Activated T-helper 1 cell treated with anti-CD3 and anti-CD28 coated beads, Interleukin-12 subunit alpha, Interleukin-12 subunit beta, Interleukin-2, Interleukin-4 antibody, amounts not matched to agents 30 ng/mL and 10 ng/mL and 1 ng/mL, durations not matched to agents 14 hours and 24 hours and 36 hours (primary cell): ENCODE measurements at places on chromosomes 2 and 18. TPM values are rescaled to one million over a fixed set of nuclear protein-coding genes. Genes with fewer than 3 reads are reported as not detected.

NTSR2 gene
- not detected in 2 replicates for total RNA-seq

- H3K27ac ChIP-seq: peak overlapping the region; percentile 81
- peaks cover 55% of the 10 kb centered on the region for H3K36me3 ChIP-seq
Observed at GRCh38 chr2:230335461-230335863, 8.5 kb downstream of the SP140L start.

GRCh38 chr2:42793334-42794270, 1.2 kb upstream of the HAAO start:
- H3K36me3 ChIP-seq: peaks cover 8% of the 10 kb centered on the region
- H3K4me1 ChIP-seq: peaks cover 26% of the 10 kb centered on the region
- H3K4me3 ChIP-seq: peak overlapping the region; percentile 75
- H3K27ac ChIP-seq: peak overlapping the region; percentile 66

C2orf76 gene
- 10.3 and 10.7 TPM in 2 replicates for total RNA-seq

GRCh38 chr2:238698451-238699306, 149.2 kb upstream of the TWIST2 start:
- peaks cover 2% of the 10 kb centered on the region for H3K27me3 ChIP-seq
- H3K36me3 ChIP-seq: no peaks in the 10 kb centered on the region
- no peak for DNase-seq
- H3K4me1 ChIP-seq: no peaks in the 10 kb centered on the region
- H3K27ac ChIP-seq: no peak overlapping the region
- H3K4me3 ChIP-seq: no peak overlapping the region

GRCh38 chr2:216880509-216881184, 20.8 kb upstream of the TNP1 start:
- H3K4me3 ChIP-seq: peak overlapping the region; percentile 63
- H3K36me3 ChIP-seq: peaks cover 2% of the 10 kb centered on the region
- DNase-seq: peak; percentile 23
- peaks cover 32% of the 10 kb centered on the region for H3K4me1 ChIP-seq
- peak overlapping the region; percentile 86 for H3K27ac ChIP-seq

GRCh38 chr2:226074391-226074790, 674.9 kb downstream of the NYAP2 start:
- H3K4me1 ChIP-seq: no peaks in the 10 kb centered on the region
- peaks cover 1% of the 10 kb centered on the region for H3K27me3 ChIP-seq
- no peak overlapping the region for H3K4me3 ChIP-seq
- H3K36me3 ChIP-seq: no peaks in the 10 kb centered on the region
- no peak for DNase-seq

GRCh38 chr2:140504601-140505000, 1626.2 kb downstream of the LRP1B start:
- no peak overlapping the region for H3K4me3 ChIP-seq
- no peaks in the 10 kb centered on the region for H3K27me3 ChIP-seq
- DNase-seq: no peak
- H3K36me3 ChIP-seq: no peaks in the 10 kb centered on the region

SLC25A52 gene
- not detected in 2 replicates for total RNA-seq

KIF5C gene
- 17.9 and 20.7 TPM in 2 replicates for total RNA-seq

- H3K4me3 ChIP-seq: no peak overlapping the region
- no peaks in the 10 kb centered on the region for H3K36me3 ChIP-seq
- H3K27ac ChIP-seq: no peak overlapping the region
Observed at GRCh38 chr2:215019085-215019484, 119.3 kb downstream of the ABCA12 start.

CD207 gene
- total RNA-seq: not detected in 2 replicates

DNA sequence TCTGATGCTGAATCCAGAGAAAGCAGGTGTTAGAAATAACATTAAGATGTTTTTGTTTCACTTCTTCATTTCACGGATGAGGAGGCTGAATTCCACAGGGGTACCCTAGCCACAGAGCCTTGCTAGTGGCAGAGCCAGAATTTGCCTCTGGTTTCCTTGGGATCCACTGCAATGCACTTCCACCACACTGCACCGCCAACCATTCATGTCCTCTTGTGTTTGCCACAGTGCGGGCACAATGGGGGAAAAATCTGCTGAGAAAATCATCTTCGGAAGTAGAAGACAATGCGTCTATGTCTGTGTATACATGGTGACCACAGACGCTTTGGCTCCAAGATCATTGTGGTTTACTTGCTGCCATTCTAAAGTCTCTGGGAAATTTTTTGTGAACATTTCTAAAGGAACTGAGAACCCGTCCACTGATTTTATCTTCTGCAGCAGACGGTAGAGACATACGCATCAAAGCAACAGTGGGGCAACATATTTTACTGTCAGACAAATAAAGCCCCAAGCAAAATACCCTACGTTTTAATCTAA, 14.9 kb downstream of the ICOS start:
- peak overlapping the region; percentile 85 for H3K4me3 ChIP-seq
- DNase-seq: peak; percentile 34
- peaks cover 40% of the 10 kb centered on the region for H3K36me3 ChIP-seq
- no peaks in the 10 kb centered on the region for H3K27me3 ChIP-seq
- peak overlapping the region; percentile 92 for H3K27ac ChIP-seq

FAM168B gene
- total RNA-seq: 79.0 and 79.1 TPM in 2 replicates
